Globus pallidus (tissue), 1 donor: ENCODE measurements at places on chromosomes 12 and 14.

DNA sequence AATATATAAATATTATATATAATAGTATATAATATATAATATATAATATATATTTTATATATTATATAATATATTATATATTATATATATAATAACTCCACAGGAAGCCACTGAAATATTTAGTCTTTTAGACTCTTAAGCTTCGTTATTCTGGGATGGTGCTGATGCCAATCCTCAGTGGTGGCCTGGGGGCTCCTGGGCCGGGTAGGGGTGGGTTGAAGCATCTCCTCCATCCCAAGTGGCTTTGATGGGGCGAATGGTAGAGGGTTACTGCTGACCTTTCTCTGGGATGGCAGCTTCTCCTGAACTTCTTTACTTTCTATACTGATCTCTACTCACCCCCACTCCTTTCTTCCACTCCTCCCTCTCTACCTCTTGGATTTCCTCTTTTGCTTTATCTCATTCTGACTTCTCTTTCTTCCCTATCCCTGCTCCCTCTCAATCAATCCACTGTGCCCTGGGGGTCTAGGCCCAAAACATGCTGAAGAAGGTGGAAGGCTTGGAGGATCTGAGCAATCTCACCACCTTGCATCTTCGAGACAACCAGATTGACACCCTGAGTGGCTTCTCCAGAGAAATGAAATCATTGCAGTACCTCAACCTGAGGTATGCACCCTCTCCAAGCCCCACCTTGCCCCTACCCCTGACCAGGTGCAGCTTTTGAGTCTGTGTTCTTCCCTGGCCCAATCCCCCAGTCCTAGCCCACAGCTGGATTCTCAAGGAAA is 4.8 kb upstream of the ENO2 start:
- DNase-seq, result no peak

GRCh38 chr12:120767071-120768024 is 41.7 kb downstream of the ACADS start:
- no peak for DNase-seq

DNA sequence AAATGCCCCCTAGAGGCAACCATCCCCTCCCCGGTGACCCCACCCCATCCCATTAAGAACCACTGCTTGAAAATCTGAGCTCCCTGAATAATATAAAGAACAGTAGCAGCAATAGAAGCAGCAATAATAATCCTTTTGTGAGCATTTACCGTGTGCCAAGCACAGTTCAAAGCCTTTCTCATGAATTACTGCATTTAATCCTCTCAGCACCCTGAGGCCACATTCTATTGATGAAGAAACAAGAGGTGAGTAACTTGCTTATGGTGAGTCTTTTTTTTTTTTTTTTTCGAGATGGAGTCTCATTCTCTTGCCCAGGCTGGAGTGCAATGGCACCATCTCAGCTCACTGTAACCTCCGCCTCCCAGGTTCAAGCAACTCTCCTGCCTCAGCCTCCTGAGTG is 65.0 kb downstream of the KCNK10 start:
- no peak for DNase-seq

DNA sequence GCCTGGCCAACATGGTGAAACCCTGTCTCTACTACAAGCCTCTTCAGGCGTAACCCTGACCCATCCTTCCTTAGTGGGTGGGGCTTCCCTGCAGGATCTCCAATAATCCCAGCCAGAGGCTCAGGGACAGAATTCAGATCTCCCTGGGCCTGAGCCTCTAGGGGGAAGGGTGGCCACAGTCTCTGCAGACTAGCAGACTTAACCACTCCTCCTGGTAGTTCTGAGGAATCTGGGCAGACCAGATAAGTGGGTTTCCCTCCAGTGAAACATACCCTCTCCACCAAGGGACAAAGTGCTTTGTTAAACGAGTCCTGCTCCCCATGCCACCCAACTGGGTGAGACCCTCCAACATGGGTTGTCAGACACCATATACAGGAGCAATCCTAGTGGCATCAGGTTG is 36.6 kb upstream of the TRIM9 start:
- DNase-seq, result no peak

DNA sequence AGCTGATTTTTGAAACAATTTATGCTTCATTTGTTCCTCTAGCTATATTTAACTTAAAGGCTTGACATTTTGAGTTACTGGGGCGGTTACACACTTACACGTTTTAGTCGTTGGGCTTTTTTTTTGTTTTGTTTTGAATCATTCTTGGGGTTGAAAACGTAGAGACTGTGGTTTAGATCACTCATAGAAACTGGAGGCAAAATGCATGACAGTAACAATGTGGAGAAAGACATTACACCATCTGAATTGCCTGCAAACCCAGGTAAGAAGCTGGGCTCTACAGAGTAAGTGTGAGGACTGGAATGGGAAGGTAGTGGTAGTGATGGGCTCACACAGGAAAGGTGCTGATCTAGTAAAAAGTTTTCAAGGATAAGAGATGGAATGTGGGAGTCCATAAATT is at the start of gene CLEC2D:
TSS of gene CLEC2D (plus strand) at position 180 of the 400 bp plus-strand sequence. CDS start at position 202, 22 bp downstream.
- DNase-seq, result no peak

DNA sequence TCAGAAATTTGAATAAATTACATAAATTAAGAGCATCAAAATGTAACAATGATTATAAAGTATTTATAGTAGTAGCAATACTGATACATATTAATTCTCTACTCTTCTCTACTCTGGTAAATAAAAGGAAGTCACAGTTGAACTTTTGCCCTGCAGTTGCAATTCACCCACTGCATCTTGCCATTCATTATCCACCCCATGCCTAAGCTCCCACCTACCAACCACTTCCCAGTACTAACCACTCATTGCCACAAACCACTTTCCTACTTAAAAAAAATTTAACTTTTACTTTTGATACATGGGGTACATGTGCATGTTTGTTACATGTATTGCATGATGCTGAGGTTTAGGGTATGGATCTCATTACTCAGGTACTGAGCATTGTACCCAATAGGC is 174.0 kb downstream of the RASSF9 start:
- no peak for DNase-seq

DNA sequence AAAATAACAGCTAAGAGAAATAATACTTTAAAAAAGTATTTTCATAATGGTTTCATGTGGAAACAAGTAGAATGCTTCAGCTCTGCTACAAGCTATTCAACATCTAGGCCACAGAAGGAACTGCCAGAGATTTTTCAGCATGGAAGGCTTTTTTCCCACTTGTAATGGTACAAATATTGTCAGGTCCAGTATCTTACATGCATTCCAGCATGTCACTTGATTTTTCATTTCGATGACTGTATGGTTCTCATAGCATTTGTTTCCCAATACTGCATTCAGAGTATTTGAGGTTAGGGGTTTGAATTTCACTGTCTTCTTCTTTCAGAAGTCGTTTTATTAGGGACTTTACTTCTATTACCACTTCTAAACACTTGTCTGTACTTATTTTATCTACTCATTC is 1701.5 kb upstream of the FLRT2 start:
- DNase-seq, result no peak

- DNase-seq, result no peak
Observed at GRCh38 chr12:15648558-15648957, 140.6 kb downstream of the EPS8 start.
